ENCODE measurements at places on chromosomes 16 and 17. TPM values are rescaled to one million over a fixed set of nuclear protein-coding genes. Genes with fewer than 3 reads are reported as not detected.

GRCh38 chr17:39132192-39132610 lies 19.2 kb downstream of the PLXDC1 start:
- H3K36me3 ChIP-seq: no peaks in the 10 kb centered on the region
- peak; percentile 66 for DNase-seq
- H3K27ac ChIP-seq: no peak overlapping the region
- no peaks in the 10 kb centered on the region for H3K27me3 ChIP-seq
- no peak overlapping the region for H3K4me3 ChIP-seq
- H3K4me1 ChIP-seq: peaks cover 12% of the 10 kb centered on the region

DNA sequence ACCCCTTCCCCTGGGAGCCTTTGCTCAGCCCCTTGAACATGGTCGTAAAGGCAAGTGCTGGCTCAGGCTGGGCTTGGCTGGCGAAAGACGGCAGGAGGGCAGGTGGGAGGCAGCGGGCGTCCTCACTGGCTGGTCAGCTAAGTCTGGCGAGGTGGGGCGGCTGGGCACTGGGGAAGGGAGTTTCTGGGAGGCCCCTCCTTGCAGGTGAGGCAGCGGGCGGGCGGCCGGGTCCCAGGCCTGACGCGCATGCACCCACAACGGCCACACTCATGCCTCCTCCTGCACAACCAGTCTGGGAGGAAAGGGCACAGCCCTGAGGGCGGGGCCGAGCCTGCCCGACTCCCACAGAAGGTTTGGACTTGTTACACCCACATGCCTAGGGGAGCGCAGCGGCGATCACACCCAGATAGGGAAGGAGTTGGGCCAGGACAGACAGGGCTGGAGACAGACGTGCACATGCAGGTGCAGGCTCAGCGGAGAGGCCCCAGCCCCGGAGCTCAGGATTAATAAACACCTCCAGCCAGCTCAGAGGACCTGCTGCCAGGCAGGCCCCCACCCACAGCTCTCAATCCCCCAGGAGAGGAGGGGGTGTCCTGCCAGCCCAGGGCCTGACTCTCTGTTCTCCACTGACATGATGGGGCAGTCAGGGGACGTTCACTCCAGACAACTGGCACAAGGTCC lies at the start of gene EVPL:
Gene EVPL, minus strand, starts transcription at position 148 of the 681 bp plus-strand sequence. Its CDS starts 108 bp downstream, at position 40.
- no peak within 1 kb of the TSS for H3K27ac ChIP-seq
- peaks cover 8% of the 10 kb centered on the region for H3K4me1 ChIP-seq
- H3K36me3 ChIP-seq: no peaks in the 10 kb centered on the region
- DNase-seq: no peak
- H3K27me3 ChIP-seq: no peaks in the 10 kb centered on the region

DNA sequence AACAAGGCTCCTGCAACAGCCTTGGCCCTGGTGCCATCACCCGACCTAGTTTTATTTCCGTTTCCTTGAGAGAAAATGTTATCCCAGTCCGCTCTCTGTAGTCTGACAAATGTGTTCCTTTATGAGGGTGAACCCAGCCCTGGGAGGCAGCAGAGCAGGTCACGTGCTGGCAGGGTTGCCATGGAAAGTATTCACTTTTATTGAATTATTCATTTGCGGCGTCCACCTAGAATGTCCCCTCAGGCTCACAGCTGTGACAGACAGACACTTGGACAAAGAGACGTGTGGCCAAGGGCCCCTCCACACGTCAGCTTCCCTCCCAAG lies 90.0 kb downstream of the WSCD1 start:
- no peak overlapping the region for H3K4me3 ChIP-seq
- H3K36me3 ChIP-seq: no peaks in the 10 kb centered on the region
- H3K4me1 ChIP-seq: no peaks in the 10 kb centered on the region
- no peak for DNase-seq
- H3K27ac ChIP-seq: no peak overlapping the region
- H3K27me3 ChIP-seq: peaks cover 13% of the 10 kb centered on the region

DNA sequence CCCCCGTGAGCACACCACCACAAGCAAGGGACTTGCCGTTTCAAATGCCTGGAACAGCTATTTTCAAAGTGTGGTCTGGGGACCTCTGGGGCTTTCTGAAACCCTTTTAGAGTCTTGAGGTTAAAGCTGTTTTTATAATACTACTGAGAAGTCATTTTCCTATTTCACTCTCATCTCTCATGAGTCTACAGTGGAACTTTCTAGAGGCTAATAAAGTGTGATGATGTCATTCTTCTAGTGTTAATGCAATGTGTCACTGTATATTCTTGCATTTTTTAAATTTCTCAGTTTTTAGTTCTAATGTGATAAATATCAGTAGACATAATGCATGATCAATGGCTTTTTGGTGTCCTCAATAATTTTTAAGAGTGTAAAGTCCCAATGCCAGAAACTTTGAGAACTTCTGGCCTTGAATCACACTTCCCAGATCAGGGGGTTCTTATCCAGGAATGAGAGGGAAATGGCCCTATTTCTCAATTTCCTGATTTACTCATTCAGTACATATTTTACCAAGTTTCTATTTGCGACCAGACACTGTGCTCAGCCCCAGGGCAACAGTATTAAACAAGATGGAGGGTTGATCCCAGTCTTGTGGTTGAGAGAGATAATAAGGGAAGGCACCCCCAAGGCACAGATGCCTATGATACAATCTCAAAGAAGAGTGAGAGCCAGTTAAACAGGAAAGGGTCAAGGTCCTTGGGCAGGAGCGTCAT lies 444.0 kb downstream of the HS3ST3B1 start:
- no peak overlapping the region for H3K27ac ChIP-seq
- no peaks in the 10 kb centered on the region for H3K36me3 ChIP-seq
- DNase-seq: no peak
- no peaks in the 10 kb centered on the region for H3K27me3 ChIP-seq
- no peak overlapping the region for H3K4me3 ChIP-seq

- no peak overlapping the region for H3K4me3 ChIP-seq
- DNase-seq: no peak
- H3K4me1 ChIP-seq: no peaks in the 10 kb centered on the region
- H3K36me3 ChIP-seq: no peaks in the 10 kb centered on the region
- H3K27me3 ChIP-seq: no peaks in the 10 kb centered on the region
- no peak overlapping the region for H3K27ac ChIP-seq
These were observed 325.3 kb downstream of the UTP18 start for GRCh38 chr17:51585514-51586104.

DNA sequence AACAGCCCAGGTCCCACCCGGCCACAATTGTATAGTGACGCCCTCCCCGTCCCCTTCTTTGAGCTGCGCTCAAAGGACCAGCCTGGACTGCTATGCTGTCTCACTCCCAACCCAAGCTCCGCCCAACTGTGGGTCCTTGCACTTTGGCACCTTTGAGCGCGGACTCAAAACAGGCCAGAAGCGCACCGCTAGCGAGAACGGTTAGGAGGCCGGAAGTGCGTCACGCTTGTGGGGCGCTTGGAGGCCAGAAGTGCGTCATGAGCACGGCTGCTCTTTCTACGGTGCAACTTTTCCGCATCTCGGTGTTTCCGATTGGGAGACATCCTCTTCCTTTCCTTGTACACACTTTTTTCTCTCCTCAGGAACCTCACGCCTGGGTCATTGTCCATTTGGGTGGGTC lies at the start of gene ZNF19:
Gene ZNF19, minus strand, starts transcription at position 203 of the 400 bp plus-strand sequence. CDS start 7,210 bp downstream, outside the sequence.
- no peak within 1 kb of the TSS for H3K27ac ChIP-seq
- no peaks in the 10 kb centered on the region for H3K36me3 ChIP-seq
- no peaks in the 10 kb centered on the region for H3K4me1 ChIP-seq
- H3K27me3 ChIP-seq: peaks cover 4% of the 10 kb centered on the region
- no peak for DNase-seq
- H3K4me3 ChIP-seq: no peak within 1 kb of the TSS

DNA sequence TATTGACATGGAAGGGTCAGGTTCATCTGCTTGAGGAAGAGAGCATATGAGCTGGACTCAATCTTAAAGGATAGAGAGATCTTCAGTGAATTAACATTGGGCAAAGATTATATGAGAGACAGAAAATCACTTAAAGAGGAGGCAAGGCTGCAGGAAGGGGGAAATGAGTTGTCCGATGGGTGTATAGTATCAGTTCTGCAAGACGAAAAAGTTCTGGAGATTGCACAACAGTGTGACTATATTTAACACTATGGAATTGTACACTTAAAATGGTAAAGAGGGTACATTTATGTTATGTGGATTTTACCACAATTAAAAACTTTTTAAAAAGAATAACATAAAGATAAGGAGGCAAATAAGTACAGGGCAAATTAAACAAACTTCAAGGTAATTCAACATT lies 80.7 kb downstream of the HELZ start:
- no peaks in the 10 kb centered on the region for H3K4me1 ChIP-seq
- no peaks in the 10 kb centered on the region for H3K27me3 ChIP-seq
- H3K4me3 ChIP-seq: no peak overlapping the region
- H3K36me3 ChIP-seq: peaks cover 33% of the 10 kb centered on the region
- DNase-seq: no peak
- H3K27ac ChIP-seq: no peak overlapping the region

DNA sequence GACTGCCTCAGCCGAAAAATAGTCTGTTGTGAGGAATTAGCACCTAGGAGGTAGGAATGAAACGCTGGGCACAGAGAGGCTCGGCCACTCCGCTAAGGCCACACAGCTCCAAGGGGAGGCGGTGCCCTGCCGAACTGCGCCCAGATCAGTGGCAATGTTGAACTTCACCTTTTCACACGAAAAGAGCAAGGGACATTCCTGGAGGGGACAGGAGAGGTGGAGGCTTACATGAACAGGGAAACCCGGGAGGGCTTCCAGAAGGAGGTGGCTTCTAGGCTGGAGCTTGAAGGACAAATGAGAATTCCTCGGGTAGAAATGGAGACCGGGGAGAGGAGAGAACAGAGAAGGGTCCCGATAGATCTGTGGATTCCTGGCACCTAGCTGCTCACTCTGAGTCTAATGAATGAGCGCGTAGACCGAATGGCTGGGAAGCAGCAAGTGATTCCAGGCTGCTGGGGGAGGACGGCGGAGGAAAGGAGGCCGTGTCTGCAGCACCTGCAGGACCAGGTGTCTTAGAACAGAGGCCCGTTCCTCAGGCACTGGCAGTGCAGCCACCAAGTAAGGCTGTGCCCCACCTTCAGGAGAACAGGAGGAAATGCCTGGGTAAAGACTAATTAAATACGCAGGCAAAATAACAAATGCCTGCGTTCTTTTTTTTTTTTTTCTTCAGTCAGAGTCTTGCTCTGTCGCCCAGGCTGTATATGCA lies 722 bp upstream of the SLC38A10 start:
- H3K36me3 ChIP-seq: no peaks in the 10 kb centered on the region
- H3K27ac ChIP-seq: peak overlapping the region; percentile 66

GRCh38 chr16:69143116-69143515 lies 10.7 kb downstream of the UTP4 start:
- H3K4me3 ChIP-seq: no peak overlapping the region
- no peaks in the 10 kb centered on the region for H3K27me3 ChIP-seq
- no peaks in the 10 kb centered on the region for H3K4me1 ChIP-seq
- no peak overlapping the region for H3K27ac ChIP-seq
- H3K36me3 ChIP-seq: peaks cover 46% of the 10 kb centered on the region

- H3K27ac ChIP-seq: no peak overlapping the region
- H3K4me3 ChIP-seq: no peak overlapping the region
These were observed 74.4 kb upstream of the DNAH17 start for GRCh38 chr17:78651554-78651953.

DNA sequence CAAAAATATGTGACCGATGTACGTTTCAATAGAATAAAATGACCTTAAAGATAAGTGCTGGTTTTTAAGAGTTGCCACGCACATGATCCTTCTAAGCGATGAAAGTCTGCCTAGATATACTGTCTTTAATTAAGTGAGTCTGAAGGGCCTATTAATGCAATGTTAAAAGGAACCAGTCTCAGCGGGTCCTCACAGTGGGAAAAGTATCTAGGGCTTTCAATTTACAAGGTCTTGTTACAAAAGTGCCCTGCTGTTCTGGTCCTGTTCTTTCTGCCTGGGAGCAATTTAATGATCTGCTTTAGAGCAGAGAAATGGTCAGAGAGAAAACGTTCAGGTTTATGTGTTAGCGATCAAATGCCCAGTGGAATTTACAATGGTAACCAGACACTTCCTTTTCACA lies 864.0 kb downstream of the KCNJ2 start:
- H3K27ac ChIP-seq: no peak overlapping the region
- H3K4me3 ChIP-seq: no peak overlapping the region
- no peaks in the 10 kb centered on the region for H3K36me3 ChIP-seq
- no peak for DNase-seq
- no peaks in the 10 kb centered on the region for H3K4me1 ChIP-seq

DNA sequence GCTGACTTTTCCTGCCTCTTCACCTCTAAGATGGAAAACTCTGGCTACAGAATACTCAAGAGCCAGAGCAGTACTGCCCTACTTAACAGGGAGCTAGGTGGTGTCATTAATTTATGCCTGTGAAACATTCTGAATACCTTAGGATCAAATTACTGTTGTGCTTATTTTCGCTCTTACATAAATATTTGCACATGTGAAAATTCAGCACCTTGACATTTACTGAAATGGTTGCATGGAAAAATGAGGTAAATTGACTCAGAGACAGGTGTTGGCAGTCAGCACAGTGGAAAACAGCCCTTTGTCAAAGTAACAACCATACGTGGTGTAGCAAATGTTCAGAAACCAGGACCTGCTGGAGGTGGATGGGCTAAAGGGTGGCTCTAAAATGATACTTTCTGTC lies 193.6 kb downstream of the CDH8 start:
- H3K4me1 ChIP-seq: no peaks in the 10 kb centered on the region
- H3K27ac ChIP-seq: no peak overlapping the region
- H3K36me3 ChIP-seq: no peaks in the 10 kb centered on the region
- no peak for DNase-seq
- H3K27me3 ChIP-seq: no peaks in the 10 kb centered on the region

DNA sequence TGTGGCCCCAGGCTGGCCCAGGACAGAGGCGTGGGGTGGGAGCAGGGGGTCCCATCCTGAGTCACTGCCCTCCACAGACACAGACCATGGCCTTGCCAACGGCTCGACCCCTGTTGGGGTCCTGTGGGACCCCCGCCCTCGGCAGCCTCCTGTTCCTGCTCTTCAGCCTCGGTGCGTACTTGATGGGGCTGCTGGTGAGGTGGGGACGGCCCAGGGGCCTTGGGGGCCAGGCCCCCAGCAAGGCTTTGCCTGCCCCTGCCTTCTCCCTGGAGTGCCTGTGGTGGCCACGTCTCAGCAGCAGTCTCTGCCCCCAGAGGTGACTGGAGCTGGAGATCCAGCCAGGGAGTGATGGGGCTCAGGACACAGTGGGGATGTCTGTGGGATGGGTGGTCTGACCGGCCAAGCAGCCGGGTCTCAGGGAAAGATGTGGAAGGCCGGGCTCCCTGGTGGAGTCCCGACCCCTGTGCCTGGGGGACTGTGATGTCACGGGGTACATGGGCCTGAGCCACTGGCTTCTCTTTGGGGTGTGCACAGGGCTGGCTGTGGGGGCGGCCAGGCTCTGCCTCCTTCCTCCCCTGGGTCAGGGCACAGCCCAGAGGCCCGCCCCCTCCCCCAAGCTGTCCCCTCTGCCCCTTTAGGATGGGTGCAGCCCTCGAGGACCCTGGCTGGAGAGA lies 2.2 kb downstream of the MSLN start:
- DNase-seq: no peak
- H3K27ac ChIP-seq: no peak overlapping the region
- H3K36me3 ChIP-seq: no peaks in the 10 kb centered on the region
- H3K4me3 ChIP-seq: no peak overlapping the region
- peaks cover 7% of the 10 kb centered on the region for H3K4me1 ChIP-seq

SNAI3 gene
- total RNA-seq: 0.22 TPM

HOXB8 gene
- not detected for total RNA-seq

CCDC144A gene
- total RNA-seq: 1.2 TPM

AXIN2 gene
- 8.9 TPM for total RNA-seq

DNAAF8 gene
- 2.7 TPM for total RNA-seq

COPZ2 gene
- 25.1 TPM for total RNA-seq

TMEM100 gene
- total RNA-seq: 7.3 TPM

CALB2 gene
- total RNA-seq: 4.2 TPM
